ENCODE measurements at places on chromosomes 3 and 15.

DNA sequence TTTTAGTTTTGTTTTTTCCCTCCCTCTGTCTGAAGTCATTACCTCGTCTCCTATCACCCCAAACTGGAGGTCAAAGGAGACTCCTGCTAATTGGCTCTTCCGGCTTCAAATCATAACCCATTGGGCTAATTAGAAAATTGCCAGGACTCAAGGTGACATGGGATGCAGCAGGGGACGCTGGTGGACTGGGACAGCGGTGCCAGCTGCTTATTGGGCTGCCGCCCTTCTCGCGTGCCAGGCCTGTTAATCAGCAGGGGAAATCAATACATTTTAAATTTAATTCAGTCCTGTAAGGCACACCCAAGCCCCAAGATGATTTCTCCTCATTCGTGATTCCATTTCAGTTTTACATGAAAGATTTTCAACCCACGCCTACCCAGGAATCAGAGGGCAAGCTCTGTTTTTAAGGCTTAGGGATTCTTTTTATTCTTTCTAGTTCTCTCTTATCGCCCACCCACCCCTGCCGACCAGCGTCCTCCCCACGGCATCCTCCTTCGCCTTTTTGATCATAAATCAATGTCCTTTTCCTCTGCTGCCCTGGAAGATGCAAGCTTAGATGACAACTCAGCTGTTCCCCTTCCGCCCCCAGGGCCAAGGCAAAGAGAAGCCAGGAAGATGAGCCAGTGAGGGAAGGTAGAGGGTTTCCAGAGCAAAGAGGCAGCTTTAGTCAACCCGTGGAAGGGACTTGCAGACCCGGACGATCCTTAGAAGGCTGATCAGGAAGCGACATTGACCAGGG lies 329.6 kb downstream of the UACA start:
- DNase-seq: no peak

DNA sequence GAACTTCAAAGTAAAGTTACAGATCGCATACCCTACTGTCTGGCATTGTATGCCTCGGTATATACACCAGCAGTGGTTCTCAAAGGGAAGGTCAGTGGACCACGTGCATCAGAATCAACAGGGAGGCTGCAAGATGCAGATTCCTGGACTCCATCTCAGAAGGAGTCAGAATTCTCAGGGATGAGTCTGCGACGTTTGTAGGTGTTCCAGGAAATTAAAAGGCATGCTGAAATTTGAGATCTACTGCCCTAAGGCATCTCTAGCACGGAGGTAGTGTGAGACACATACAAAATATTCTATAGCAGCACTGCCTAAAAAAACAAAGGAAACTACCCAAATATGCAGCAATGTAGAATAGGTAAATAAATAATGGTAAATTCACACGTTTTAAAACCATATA lies 136.8 kb upstream of the BNIP2 start:
- DNase-seq: no peak

DNA sequence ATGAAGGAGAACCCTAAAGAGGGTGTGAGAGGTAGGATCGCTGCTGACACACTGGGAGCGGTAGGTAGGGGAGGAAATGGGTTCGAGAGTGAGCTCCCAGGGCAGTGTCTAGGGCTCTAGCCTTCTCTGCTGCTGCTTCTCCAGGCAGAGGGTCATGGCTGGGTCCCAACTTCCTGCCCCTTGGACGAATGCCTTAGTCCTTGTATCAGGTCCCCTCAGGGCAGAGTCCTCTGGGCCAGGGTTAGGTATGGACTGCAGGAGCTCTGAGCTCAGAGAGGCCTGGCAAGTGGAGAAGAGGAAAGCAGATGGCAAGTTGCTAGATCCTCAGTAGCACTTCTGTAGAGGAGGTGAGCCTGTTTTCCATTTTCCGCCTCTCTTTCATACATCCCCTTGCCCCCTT lies 2.9 kb downstream of the CORO2B start:
- DNase-seq: no peak

DNA sequence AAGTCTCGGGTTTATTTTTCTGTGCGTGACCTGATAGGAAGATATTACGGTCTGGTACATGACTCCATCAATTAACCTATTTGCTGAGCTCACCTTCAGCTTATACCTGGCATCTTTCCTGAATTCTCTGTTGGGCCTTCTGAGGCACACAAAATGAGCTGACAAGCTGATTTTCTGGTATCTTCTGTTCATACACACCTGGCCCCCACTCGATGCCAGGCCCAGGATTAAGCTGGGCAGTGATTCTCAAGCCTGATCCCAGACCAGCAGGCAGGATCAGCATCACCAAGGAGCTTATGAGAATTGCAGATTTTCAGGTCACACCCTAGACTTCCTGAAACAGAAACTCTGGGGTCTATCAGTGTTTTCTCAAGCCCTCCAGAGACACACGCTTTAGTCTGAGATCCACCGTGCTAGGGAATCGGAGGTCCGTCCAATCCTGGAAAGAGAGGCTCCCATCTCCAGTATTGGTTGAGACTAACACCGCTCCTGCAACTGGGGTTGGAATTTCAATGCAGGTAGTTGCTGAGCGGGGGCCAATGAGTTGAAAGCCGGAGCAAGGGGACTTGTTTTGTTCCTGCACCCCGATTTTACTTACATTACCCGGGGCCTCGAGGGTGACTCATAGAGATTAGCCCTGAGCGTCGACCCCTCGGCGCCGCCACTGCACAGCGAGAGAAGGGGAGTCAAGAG lies 636 bp upstream of the EIF1B start:
- DNase-seq: no peak

GRCh38 chr3:40585381-40586016 lies 60.7 kb downstream of the ZNF621 start:
- no peak for DNase-seq

DNA sequence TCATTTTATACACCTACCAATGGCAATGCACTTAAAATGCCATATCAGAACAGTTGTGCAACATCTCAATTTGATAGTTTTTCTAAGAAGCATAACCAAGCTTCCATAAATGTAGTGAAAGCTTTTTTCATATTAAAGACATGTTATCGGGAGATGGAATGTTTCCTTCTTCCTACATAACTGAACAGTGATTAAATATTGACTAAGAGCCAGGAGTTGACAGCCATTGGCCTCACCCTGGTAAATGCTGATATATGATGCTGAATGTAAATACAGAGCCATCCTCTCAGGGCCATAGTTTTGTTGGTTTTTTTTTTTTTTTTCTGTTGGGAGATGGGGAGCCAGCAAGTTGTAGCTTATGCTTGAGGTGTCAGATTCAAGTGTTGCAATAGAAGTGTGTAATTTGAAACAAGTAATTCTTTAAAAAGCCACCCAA lies 203.3 kb upstream of the IL12A start:
- no peak for DNase-seq

- no peak for DNase-seq
Measured at GRCh38 chr3:182165234-182165633, 453.5 kb downstream of the SOX2 start.

- no peak for DNase-seq
Measured at GRCh38 chr3:55332176-55332575, 154.9 kb downstream of the WNT5A start.

DNA sequence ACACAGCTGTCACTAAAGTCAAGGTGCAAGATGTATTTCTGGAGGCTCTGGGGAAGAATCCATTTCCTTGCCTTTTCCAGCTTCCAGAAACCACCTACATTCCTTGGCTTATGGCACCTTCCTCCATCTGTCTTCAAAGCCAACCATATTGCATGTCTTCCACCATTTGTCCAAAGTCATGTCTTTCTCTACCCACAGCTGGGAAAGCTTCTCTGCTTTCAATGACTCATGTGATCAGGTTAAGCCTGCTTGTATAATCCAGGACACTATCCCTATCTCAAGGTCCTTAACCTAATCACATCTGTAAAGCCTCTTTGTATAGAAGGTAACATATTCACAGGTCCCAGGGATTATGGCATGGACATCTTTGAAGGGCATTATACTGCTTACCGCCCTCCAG lies 14.2 kb downstream of the ARHGAP31 start:
- DNase-seq: no peak

DNA sequence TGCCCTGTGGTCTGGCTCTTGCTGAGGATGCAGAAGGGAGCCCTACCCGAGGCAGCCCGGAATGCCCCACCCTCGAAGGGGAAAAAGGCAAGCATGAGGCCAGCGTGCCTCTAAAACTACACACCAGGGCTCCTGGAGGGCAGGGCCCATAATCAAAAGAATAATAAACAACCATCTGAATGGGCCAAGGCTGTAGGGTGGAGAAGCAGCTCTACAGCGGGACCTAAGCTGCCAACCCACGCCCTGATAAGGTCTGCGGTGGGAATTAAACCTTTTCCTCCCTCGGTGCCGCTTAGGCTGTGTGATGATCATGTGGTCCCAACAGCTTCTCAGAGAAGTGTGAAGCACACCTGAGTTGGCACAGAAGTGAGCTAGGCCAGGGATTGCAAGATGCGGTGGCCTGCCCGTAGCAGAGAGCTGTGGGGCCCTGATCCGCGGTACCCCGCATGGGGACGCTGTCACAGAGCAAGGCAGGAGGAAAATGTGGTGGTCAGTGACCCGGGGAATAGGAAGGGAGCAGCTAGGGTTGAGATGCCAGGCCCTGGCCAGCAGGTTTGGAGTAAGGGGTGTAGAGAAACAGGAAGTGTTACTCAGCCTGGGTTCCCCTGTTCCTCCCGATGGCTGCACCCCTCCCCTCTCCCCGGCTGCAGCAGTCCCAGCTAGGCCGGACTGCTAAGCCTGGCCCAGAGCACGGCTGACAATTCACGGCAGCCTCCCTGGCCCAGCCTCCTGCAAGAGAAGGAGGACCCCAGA lies 1.1 kb upstream of the C15orf62 start:
- DNase-seq: no peak

DNA sequence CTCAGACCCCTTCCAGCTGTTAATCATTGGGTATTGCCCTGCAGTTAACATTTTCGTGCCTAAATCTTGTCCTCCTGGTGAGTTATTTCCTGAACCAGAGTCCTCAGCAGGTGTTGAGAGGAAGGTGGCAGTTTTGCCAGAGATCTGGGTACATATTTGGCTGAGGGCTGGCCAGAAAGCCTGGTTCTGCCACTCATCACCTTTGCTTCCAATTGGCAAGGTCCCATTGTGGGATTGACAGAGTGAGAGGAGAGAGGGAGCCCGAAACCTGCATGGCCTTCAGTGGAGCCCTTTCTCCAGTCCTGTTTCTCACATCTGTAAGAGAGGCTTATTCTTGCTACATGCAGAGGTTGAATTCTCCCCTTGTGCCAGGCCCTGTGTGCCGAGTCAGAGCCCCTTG lies 8.9 kb upstream of the TKT start:
- DNase-seq: no peak

DNA sequence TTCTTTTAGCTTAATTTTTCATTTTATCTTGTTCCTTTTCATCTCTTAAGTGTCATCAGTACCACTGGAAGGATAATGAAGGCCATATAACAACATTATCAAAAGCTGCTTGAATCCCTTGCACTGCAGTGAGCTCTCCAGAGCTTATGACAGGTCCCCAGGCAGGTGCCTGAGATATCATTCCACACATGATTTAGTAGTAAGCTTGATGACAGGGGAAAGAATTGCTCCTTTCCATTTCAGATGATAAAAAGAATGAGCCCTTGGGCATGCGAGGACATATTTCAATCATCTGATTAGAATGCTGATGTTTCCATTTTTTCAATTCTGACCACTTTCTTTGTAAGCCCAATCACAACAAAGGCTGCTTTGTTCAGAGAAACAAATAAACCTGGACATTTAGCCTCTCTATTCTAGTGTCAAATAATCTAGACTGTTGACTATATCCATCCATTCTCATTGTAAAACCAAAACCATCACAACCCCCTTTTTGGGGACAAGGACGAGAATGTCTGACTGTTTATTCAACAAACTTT lies 567.8 kb downstream of the IGSF11 start:
- no peak for DNase-seq

GRCh38 chr3:177379045-177379444 lies 181.8 kb upstream of the TBL1XR1 start:
- no peak for DNase-seq

DNA sequence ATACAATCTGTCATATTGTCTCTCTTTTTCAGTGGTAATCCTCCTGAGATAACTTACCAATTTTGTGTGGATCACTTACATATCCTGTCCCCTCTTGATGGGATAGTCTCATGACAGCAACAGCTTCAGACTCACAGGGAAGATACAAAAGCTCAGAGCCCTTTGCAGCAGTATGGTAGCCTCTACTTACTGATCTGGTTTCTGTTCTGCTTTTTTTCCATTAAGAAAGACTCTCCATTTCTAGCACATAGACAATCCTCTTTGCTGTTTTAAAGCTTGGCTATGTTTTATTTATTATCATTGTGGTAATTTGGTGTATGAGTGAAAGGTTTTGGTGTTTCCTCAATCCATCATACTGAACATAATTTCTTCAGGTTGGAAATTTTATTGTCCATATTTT lies 25.4 kb upstream of the SOX14 start:
- no peak for DNase-seq

DNA sequence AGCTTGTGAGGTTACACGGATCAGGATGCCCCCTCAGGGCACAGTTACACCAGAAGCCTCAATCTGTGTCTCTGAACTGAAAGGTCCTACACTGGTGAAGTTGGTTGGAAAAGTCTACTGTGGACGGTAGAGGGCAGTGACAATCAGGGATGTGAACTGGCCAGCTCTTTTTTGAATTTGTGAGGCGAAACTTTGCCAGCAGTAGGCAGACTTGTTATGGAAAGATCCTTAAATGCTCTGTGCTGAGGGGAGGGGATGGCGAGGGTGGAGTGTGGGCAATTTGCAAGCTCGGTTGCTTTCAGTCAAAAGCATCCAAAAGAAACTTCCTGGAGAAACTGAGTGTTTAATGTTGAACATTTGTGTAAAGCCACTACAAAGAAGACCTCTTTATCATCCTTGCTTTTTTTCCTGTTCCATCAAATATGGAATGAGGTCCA lies 127.4 kb upstream of the ABHD17C start:
- no peak for DNase-seq

DNA sequence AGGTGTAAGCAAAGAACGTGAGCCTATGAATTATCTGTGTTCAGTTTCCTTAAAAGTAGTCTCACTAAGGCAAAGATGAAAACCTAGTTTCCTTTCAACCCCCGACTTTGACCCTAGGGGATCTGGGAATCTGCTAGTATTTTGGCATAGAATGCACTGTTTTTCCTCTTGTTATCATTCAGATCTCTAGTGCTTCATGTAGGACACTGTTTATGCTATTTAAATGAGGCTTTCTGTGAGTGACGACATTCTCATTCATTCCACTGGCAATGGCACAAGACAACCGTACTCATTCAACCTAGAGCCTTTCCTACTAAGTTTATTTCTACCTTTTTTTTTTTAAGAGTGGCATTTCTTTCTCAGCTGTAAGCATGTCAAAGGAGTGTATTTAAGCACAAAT lies 67.0 kb downstream of the CHAC1 start:
- DNase-seq: no peak

DNA sequence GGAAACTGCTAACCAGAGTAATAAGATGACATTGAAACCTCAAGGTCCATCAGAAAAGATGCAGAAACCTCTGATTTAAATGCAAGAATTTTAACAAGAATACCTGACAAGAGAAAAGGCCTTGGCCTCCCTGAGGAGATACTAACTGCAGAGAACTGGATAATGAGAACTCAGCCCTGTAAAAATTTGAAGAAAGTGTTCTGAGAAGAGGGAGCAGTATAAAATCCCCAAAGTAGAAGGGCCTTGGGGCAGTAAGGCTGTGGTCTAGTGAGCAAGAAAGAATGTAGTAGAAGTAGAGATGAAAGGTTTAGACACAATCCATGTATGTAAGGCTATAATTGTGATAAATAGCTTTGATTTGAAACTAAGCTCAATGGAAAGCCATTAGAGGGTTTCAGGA lies 394.1 kb downstream of the ZBBX start:
- DNase-seq: no peak

GRCh38 chr3:39755100-39755499 lies 54.3 kb upstream of the MYRIP start:
- no peak for DNase-seq
